ENCODE measurements at places on chromosomes 5 and 9. TPM values are rescaled to one million over a fixed set of nuclear protein-coding genes. Genes with fewer than 3 reads are reported as not detected.
A peak's percentile ranks its signal among the peaks of the same experiment; 100 is the strongest.

DNA sequence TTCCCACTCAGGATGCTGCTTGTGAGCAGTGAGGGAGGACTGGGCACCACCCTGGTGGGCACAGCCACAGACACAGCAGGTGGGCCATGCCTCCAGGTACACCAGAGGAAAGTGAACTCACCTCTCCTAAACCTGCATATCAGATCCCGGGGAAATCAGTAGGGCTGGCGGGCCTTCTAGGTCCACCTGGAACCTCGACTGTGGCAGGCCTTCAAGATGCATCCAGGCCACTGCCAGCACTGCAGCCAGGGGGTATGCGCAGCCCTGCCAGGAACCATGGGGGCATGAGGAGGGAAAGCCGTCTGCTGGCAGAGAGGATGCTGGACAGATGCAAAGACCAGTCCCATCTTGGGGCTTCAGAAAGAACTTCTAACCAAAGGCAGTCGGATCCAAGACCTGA lies 270.6 kb upstream of the IRX4 start:
- DNase-seq: no peak

GRCh38 chr9:126367139-126367538 lies 40.5 kb downstream of the MVB12B start:
- DNase-seq: no peak

SLC22A4 gene
- total RNA-seq: 6.5 TPM

ANKRD18A gene
- 0.13 TPM for total RNA-seq

SHROOM1 gene
- total RNA-seq: 7.0 TPM

BTNL3 gene
- total RNA-seq: not detected

IRX2 gene
- total RNA-seq: 0.19 TPM

- DNase-seq: no peak
Observed at GRCh38 chr5:27171761-27172261, 133.4 kb upstream of the CDH9 start.

DNA sequence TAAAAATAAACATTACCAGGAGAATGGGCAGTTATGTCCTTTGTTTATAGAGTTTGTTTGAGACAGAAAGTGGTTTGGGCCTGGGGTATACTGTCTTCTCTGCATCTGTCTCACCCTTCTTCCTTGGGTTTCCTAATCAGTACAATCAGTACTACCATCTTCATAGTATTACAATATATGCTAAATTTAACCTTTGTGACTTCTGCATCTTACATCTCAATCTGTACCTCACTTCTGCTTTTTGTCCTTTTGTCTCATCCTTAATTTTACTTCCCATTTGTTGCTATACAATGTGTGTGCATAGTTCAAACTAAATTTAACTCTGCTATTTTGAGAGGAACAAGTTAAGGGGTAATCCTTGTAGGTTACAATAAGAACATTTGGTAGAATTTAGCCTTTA lies 19.6 kb downstream of the FBXO38 start:
- DNase-seq: no peak

TMOD1 gene
- 18.4 TPM for total RNA-seq

DNA sequence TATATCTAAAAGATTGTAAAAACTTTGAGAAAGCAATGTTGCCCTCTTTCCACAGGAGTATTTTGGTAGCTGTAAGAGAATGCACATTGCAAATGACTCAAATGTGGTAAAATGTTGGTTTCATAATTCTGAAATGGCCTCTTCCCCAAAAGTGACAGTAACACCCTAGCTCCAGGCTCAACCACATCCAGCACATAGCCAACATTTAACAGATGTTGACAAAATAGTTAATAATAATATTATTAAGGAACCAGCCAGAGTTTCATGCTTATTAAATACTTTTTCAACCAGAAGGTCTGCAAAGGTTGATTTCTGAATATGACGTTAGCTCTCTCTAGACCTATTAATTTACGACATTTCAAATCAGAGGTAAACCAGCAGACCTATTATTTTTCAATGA lies 1.3 kb downstream of the ANXA1 start:
- no peak for DNase-seq

SLCO6A1 gene
- not detected for total RNA-seq

DNA sequence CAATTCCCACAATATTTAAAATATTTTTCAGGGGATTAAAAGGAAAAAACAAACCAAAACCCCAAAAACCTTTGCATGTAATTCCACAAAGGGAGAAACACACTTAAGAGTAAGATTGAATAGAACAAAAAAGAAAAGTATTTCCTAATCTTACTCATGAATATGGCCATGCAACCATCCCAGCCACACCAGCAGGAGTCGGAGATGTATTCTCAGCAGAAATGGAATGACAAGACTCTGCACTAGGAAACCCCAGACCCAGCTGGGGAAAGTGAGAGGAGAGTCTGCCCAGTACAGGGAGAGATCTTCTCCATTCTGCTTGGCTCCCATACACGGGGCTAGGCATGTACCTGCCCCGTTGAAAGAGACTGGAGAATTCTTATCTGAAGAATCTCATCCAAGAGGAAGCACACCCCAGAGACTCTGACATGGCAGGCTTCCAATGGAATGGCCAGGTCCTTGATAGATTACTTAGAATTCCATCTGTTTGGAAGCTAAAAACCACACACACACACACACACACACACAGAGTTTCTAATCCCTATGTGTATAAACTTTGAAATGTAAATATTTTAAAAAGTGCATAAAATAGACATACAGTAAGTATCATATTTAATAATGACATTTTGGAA lies 118.8 kb downstream of the GADD45G start:
- DNase-seq: no peak

DNA sequence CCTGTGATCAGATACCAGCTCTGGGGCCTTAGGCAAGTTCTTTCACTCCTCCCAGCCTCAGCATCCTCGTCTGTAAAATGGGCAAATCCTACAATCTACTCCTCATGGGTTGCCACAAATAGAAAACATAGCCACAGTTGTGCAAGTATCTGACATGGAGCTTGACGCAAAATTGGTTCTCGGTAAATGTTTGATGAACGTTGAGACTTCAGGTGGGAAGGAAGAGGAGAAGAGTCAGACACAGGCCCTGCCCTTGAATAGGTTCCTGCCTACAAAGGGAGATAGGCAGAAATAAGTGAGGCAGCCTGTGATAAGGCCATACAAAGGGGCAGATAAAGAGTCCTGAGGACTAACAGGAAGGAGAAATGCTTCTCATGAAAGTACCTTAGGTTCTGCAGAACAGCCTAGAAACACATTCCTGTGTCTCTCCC lies 26.1 kb upstream of the CPEB4 start:
- DNase-seq: no peak

GRCh38 chr5:80172067-80172695 lies 83.7 kb downstream of the SERINC5 start:
- DNase-seq: no peak

DNA sequence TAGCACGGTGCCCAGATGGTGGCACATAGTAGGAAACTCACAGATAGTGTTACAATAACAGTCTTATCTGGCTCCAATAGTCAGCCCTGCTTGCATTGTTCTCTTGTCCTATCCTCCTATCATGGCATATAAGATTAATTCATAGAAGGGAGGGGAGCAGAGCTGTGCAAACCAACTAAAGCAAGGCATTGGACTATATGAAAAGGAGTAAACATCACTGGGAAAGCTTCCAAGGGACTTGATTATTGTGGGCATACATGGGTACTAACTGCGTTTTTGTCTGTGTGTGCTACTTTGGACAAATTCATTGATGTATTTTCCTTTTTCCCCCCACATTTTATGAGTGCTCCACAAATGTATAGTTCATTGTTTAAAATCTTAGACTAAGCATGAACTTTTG lies 43.8 kb upstream of the C5orf47 start:
- DNase-seq: no peak

DBH gene
- not detected for total RNA-seq

DNA sequence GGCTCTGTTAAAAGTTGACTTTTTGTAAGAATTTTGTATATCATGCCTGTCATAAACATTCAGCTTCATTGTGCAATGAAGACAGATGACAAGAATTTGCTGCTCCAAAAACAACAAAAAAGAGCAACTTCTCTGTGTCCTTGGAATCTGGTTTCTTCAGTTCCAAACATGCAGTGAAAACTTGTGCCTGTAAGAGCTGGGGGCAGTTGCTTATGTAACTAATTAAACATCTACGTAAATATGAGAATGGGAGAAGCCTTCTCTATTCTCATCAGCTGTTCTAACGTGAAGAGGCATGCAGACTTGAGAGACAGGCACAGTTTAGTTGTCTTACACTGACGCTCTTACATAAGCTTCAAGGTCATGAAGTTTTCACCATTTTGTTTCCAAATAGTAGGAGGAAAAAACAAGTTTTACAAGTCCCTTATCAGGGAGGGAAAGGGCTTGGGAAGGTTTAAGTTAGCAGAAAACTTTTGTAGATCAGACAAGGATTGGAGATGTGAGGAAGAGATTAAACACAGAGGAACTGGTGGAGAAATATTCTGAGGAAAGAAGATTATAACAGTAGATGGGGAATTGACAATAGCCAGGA lies 170.4 kb downstream of the RFK start:
- DNase-seq: no peak

NR4A3 gene
- 12.8 TPM for total RNA-seq

DNA sequence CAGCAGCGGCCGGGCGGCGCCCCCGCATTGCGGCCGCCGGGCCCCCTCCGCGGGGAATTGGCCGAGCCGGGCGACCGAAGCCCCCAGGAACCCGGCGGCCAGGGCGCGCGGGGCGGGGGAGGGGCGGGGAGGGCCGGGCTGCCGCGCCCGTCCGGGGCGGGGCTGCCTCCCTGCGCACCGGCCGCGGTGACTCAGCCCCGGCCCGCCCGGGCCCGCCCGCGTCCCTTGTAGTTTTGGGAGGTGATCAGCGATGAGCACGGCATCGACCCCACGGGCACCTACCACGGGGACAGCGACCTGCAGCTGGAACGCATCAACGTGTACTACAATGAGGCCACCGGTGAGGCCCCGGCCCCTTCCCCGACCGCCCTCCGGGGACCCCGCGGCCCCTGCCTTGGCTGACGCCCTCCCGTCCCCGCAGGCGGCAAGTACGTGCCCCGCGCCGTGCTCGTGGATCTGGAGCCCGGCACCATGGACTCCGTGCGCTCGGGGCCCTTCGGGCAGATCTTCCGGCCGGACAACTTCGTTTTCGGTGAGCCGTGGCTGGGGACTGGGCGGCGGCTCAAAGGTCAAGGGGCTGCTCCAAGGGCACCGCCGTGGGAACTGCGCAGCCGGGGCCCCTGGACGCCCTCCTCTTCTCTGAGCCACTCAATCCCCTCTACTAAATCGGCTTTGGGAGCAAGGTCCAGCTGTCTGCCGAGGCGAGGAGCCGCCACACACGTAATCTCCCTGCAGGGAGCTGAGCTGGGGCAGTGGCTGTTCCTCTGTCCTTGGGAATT lies 592 bp downstream of the TUBB4B start:
- peak; percentile 36 for DNase-seq

DNA sequence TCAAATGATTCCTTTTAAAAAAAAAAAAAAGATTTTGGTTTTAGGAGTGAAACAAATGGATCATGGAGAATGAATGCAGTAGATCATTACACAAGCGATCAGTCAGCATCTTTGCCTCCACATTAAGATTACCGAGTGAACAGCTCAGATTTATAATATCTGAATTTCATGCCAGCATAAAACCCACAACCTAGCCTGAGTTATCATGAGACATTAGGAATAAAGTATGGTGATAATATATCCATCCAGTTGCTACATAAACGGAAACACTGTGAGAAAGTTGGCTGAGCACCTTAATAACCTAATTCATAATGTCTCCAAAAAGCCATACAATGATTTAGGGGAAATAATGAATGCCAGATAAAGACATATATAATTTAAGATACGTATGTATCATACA lies 553.1 kb upstream of the TUSC1 start:
- no peak for DNase-seq

DNA sequence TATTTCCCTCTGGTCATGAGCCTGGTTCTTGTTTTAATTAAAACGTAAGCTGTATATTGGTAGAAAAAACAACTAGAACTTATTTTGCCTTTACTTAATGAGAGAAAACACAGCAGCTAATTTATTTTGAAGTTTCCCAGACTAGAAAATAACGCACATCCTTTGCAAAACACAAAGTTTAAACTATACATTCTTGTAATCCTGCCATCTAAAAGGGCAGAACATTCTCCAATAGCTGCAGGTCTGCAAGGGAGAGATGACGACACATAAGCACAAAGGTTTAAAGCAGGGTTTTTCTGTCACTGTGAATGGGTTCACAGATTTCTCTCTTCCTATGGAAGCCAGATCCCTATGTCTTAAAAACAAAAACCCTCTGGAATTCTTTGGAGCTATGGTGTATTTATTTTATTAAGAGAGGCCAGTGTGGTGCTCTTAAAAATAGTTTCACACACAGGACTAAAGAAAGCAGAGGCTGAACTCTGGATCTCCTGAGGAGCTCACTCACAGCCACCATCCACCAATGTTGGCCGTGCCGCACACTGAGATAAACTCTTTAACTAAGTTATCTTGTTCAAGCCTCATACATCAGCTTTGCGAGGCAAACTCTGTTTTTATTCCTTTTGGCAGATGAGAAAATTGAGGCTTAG lies 82.4 kb downstream of the SNCAIP start:
- DNase-seq: no peak

- DNase-seq: no peak
Observed at GRCh38 chr9:110691002-110691549, 22.5 kb downstream of the MUSK start.

- DNase-seq: no peak
Observed at GRCh38 chr5:38403406-38403805, 145.0 kb downstream of the EGFLAM start.

- no peak for DNase-seq
Observed at GRCh38 chr5:173878224-173878967, 9.8 kb upstream of the CPEB4 start.

GRCh38 chr5:14946815-14947620 lies 75.4 kb upstream of the ANKH start:
- no peak for DNase-seq

DNA sequence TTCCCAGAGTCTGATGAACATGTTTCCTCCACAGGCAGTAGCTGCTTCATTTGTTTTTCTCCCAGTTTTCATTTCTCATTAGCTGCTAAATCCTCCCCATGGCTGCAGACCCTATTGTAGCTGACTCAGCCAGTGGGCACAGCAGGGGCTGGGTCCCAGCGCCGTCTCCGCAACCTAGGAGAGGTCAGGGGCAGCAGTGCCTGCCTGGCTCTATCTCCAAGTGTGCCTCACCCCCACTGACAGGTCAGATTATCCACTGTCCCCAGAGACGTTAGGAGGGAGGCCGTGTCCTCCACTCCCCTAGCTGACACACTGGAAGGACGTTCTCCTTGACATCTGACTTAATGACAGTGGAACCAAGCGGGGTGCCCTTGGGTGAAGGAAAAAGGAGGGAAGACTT lies 31.1 kb downstream of the KCNIP1 start:
- DNase-seq: no peak

Data from omental fat pad (tissue), 4 donors.